T-helper 22 cell (primary cell): ENCODE measurements at places on chromosomes 7 and 10.

- DNase-seq: no peak
Measured at GRCh38 chr10:98301664-98302319, 33.8 kb upstream of the LOXL4 start.

DNA sequence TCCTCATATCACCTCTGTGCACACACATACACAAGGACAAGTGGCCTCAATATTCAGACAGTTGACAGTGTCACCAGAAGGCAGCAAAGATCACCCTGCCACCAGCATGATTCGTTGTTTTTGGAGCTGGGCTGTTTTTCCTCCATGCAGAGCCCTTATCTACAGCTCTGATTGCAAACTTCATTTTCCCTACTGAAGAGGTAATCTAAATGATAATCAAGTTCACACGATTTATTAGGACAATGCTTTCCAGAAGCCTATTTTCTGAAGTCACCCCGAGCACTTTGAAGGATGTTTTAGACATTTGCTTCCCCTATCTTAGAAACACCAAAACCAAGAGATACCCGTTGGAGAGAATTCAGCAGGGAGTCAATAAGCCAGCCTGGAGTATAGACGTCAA lies 46.0 kb upstream of the ADAM12 start:
- no peak for DNase-seq

GRCh38 chr10:72015841-72016240 lies 51.6 kb downstream of the CHST3 start:
- no peak for DNase-seq

- DNase-seq: no peak
Measured at GRCh38 chr10:87089746-87090145, 4.9 kb downstream of the GLUD1 start.

GRCh38 chr10:102227050-102227449 lies 951 bp downstream of the ELOVL3 start:
- DNase-seq: no peak

DNA sequence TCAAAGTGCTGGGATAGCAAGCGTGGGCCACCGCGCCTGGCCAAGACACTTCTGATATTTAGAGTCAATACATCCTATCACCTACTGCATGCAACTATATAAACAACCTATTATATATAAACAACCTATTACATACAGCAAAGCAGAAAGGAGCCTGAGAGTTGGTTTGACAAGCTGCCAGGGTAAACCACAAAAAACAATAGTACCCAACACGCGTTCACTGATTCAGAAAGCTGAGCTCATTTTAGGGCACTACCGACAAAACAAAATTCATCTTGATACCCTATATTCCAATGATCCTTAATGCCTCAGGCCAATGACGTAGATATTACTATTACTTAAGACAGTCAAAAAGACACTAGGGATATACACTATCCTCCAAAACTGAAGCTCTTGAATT lies 16.2 kb downstream of the MALSU1 start:
- DNase-seq: no peak

- DNase-seq: no peak
Measured at GRCh38 chr7:111038185-111038584, 52.7 kb upstream of the LRRN3 start.

GRCh38 chr10:130244031-130244927 lies 108.1 kb downstream of the GLRX3 start:
- no peak for DNase-seq

GRCh38 chr7:88111140-88111743 lies 108.6 kb downstream of the SRI start:
- no peak for DNase-seq

GRCh38 chr7:922334-923107 lies 32.0 kb downstream of the ADAP1 start:
- no peak for DNase-seq

GRCh38 chr10:79447911-79448731 lies 2.7 kb upstream of the ZCCHC24 start:
- DNase-seq: no peak

GRCh38 chr7:150388709-150389531 lies 9.8 kb downstream of the ZNF775 start:
- no peak for DNase-seq

- DNase-seq: no peak
Measured at GRCh38 chr10:71158902-71159301, 53.5 kb upstream of the UNC5B start.

GRCh38 chr7:151138153-151138851 lies 29.2 kb downstream of the GBX1 start:
- no peak for DNase-seq

GRCh38 chr10:120131183-120131582 lies 238.7 kb downstream of the SEC23IP start:
- no peak for DNase-seq

DNA sequence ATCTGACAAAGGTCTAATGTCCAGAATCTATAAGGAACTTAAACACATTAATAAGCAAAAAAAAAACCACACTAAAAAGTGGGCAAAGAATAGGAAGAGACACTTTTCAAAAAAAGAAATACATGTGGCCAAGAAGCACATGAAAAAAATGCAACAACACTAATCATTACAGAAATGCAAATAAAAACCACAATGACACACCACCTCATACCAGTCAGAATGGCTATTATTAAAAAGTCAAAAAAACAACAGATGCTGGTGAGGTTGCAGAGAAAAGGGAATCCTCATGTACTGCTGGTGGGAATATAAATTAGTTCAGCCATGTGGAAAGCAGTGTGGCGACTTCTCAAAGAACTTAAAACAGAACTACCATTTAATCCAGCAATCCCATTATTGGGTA lies 119.0 kb downstream of the LMBR1 start:
- DNase-seq: no peak

DNA sequence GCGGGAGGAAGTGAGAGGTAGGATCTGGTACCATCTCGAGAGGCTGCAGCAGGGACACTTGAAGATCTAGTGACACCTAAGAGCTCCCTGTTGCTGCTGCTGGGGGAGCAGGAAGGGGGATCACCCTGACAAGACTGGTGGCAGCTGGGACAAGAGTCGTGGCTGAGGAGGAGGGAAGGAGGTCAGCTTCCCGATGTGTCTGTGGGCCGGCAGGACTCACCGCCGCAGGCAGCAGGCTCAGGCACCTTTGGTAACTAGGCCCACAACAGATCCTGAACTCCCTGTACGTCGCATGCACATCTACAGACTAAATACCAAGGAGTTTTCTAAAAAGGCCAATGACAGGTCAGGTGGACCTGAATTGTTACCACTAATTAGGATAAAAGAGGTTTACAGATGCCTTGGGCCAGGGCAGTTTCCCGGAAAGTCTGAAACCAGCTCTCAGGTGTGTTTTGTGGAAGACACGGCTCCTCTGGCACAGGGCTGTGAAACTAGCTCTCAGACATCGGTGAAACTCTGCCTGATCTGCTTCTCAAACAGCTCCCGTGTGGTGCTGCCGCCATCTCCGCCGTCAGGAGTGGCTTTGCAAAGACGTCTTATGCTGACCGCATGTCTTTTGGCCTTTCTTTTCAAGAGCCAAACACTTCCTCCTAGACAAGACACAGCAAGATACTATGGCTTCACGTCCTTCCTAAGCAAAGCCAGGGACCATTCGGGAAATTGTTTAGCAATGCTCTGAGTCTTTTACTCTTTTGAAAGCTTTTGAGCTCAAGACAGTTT lies 609.7 kb downstream of the PTPRN2 start:
- no peak for DNase-seq

GRCh38 chr10:61705022-61705613 lies 42.4 kb downstream of the CABCOCO1 start:
- DNase-seq: no peak

GRCh38 chr7:138374119-138374693 lies 85.9 kb upstream of the TRIM24 start:
- no peak for DNase-seq

DNA sequence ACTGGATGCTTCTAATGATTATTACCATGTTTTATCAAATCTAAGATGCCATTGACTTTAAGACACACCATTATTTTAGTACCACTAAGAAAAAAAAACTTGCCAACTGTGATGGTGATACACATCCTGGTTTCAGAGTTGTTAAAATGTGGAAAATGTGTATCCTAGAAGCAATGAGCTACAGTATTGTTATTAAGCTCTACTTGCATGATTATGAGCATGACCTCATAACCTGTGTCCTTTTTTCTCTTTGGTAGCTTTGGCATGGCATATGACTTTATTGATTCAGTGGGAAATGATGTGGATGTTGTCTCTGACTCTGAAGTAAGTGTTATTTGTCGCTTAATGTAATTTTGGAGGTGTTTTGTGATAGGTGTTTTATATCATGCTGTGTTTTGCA lies 3.3 kb downstream of the EDRF1 start:
- DNase-seq: no peak

DNA sequence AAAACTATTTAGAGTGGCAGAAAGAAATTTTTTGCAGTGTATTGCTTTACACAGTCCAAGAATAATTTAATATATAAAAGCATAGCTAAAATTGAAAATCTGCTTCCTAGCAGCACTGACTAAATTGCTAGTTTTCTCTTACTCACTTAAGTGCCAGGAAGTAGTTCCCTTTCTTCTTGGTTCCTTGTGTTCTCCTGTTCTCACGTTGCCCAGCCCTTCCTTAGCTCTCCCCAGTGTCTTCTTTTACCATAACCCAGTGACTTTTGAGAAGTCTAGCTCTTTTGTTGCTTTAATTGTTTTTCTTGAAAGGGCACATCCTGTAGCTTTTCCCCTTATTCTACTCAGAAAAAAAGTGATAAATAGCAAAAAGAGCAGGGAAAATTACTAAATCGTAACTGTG lies 215.5 kb downstream of the THSD7A start:
- no peak for DNase-seq

- no peak for DNase-seq
Measured at GRCh38 chr10:70683601-70683934, 11.3 kb downstream of the ADAMTS14 start.

DNA sequence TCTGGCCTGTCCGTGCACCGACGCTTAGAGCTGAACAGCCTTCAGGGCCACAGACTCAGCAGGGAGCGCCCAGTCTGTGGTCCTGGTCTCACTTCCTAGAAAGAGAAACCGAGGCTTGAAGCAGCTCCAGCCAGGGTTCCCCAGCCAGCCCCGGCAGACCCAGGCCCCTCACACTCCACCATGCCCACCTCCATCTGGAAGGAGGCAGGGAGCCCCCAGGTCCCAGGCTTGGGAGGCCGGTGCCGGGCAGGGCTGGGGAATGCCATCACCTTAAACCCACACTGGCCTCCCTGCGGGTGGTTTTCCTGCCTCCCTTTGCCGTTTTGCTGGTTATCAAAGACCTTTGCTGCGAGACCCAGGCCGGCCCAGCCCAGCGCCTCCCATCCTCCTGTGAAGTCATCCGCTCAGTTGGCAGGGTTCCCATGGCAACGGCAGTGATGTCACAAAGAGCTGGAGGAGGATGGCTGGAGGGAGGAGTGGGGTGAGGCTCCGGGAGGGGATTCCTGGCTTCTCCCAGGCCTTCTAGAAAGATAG lies 24.0 kb downstream of the ELFN1 start:
- DNase-seq: no peak

- DNase-seq: peak; percentile 1
Measured at GRCh38 chr10:35335133-35336083, 901 bp upstream of the CCNY start.

DNA sequence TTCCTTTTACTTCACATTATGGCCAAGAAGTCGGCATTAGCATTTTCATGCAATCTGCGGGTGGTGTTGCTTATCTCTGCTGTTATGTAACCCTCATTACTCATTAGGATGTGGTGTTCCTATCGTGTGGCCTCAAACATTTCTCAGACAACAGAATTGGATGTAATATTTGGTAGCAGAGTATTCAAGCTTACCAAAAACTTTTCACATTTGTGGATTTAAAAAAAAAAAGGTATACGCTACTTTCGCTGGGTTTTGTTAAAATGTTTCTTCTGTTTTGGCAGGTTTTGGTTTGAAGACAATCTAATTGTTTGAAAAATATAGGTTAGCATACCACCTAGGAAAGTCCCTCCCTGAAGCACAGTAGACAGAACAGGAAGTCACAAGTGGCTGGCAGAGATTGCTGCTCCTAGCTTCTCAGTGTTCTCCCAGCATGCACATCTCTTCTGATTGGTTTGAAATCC lies 128.8 kb downstream of the GATA3 start:
- peak; percentile 55 for DNase-seq

- DNase-seq: no peak
Measured at GRCh38 chr7:20560325-20561180, 54.9 kb upstream of the ABCB5 start.

- DNase-seq: no peak
Measured at GRCh38 chr7:12504149-12504548, 66.4 kb upstream of the SCIN start.

GRCh38 chr7:158979635-158980351 lies 123.4 kb downstream of the DYNC2I1 start:
- DNase-seq: no peak

DNA sequence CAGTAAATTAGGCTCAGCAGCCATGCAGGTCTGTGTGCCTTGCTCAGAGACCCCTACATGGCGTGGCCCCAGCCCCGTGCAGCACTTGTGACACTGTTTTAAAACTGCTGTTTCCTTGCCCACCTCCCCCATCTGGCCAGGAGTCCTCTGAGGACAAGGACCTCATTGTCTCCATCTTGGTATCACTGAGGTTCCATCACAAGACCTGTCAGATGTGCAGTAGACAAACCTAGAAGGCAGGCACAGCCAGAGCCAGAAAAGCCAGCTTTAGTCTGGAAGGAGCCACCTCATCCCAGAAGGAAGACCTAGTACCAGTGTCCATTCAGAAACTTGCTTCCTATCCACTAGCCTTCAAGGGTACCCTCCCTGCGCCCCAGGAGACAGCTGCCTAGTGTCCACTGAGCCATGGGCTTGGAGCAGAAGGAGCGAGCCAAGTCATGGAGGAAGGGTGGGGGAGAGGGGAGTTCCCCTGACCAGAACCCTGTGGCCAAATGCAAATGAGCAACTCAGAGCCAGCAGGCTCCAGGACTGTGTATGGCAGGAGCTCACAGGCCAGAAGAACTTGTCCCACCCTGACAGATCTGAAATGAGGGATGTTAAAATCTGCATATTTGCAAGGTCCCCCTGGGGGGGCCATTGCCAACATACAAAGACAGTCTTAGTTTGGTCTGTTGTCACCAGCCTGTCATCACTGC lies 176.1 kb downstream of the SH3PXD2A start:
- no peak for DNase-seq

DNA sequence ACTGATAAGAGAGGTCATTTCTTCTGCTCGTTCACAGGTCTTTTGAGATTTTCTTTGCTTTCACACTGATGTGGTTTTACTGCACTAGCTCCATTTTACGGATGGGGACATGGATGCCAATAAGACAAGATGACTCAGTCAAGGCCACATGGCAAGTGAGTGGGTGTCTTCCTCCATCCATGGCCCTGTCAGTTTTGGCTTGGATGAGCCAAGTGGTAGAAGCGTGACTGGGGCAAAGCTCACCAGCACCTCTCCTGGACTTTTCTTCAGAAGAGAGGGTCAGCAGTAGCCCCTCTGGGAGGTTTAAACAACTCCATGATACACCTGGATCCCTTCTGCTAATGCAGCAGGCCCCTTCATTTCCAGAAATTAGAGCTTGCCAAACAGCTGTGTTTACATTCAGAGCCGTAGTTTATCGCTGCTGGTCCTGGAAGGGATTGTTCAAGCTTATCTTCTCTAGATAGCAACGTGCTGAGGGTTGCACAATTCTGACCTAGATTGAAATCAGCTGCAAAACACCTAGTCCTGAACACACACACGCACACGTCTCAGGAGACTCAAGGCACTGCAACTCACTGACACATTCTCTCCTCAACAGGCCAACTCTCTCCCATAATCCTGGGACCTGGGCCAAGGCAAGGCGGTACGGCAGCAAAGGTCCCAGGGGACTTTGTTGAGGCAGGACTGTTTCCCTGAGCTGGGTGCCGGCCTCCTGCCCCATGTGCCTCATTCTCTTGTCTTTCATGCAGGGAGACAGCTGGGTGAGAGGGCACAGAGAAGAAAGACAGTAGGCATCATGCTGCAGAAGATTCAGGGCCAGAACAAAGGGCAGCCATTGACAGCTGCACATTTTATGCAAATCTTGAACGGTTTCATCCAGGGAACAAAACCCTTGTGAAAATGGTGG lies 14.2 kb upstream of the PDCD4 start:
- no peak for DNase-seq
